GM04504 (cell line): ENCODE measurements at places on chromosomes 4 and X.

- no peak for DNase-seq
These were observed at the start of gene FREM3 for GRCh38 chr4:143700416-143701352. Gene FREM3 (minus strand): TSS chr4:143700675. CDS start chr4:143700675, 0 bp downstream.

DNA sequence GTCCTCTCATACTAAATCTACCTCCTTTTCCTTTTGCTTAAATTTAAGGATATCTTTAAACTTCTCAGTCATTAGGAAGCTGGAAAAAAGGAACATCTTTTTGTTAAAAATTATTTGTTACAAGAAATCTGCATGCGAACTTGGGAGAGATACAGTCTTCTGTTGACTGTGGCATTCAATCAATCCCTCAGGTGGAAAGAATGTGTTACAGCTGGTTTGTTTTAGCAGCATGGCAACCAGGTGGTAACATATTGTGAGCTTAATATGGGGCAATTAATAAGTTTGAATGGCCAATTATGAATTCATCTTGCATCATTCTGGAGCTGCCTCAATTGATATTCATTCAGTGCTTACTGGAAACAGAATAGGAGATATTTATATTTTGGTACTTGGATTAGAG, 135.0 kb downstream of the GC start:
- DNase-seq: no peak

DNA sequence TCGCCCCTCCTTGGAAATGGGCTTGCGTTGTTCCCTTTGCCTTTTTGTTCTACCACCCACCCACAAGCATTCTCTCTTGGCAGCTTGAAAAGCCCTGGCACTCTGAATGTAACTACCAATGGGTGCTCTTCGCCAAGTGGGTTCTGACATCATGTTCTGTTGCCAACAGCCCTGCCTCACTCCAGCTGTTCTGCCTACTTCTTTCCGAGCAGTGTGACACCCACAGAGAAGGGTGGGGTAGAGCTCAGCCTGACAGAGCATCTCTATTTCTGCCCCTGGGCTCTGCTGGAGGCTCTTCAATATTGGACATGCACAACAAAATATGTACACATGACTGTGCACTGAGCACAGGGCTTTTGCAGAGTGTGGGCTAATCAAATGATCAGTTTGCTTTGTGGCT, 15.6 kb upstream of the EXOSC9 start:
- DNase-seq: no peak

DNA sequence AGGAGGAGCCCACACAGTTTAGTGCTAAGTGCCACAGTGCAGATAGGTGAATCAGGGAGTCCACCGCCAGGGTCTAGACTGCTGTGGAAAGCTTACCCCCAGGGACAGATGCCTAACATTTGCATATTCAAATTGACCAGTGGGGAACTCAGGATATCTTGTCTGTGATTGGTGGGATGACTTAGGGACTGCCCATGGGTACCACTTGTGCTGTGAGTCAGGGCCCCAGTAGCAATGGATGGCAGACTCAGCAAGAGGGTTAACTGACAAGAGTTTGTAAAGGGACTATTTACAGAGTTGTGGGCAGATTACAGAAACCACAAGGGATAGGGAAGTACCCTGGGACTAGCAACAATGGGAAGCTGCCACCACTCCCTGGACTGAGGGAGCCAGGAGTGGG, 282.1 kb downstream of the BCOR start:
- no peak for DNase-seq

- no peak for DNase-seq
These were observed 16.5 kb upstream of the VAMP7 start for GRCh38 chrX:155864655-155865054.

DNA sequence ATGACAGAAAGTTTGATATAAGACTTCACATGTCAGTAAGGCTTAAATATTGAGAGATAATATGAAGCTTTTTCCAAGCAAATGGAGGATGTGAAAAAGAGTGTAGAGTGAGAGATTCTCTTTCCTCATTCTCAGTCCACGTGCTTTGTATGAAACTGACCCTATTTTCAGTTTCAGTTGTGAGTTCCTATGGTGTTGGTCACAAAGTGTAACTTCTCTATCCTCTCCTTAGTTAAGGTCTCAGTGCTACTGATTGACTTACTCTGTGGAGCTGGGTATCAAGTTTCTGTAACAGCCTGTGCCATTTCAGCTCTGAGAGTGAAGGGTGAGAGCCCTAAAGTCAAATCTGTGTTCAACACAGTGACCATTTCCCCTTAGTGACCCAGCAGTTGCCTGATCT, 277.2 kb downstream of the EPHA5 start:
- no peak for DNase-seq

DNA sequence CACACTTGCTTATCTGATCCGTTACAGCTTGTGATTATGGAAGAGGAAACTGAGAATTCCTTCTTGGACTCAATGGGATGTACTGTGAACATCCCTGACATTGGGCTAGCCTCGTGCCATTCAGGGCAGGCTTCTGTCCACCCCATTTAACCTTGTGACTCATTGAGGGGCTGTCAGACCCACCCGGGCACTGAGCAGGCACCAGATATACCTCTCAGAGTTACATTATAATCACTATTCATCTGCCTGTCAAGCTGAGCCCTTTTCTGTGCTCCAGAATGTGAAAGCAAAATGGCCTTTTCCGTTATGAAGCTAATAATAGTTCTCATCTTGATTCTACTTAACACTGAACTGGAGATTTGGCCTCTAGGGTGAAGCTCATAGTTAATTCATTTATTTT, 170.6 kb upstream of the SCML1 start:
- DNase-seq: no peak

DNA sequence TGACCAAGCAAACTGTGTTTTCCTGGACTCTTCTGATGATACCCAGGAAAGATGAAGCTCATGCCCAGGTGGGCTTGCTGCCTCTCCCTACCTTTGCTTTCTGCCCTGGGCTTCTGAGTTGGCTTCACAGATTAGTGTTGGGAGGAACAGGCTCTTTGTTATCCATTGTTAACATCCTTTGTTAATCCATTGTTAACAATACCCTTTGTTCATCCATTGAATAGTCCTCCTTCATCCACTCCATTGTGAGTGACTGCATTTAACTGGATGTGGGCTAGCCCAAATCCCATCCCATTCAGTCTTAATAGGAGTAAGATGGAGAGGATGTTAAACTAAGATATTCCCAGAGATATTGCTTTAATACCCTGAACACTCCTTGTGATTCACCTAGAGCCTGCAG, 199.0 kb upstream of the LNX1 start:
- DNase-seq: no peak

DNA sequence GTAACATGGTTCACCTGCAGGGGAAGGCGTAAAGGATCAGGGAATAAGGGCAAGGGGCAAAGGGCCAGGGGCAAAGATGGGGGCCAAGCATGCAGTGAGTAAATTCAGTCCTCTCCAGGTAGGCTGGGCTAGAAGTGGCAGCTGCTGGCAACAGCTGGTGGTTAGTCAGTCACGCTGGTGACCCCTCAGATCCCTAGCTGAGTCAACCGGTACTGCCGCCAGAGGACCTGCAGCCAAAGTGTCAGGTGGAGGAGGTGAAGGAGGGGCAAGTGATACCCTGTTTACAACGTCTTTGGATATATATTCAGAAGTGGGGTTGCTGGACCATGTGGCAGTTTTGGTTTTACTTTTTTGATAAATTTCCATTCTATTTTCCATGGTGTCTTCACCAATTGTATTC, 24.6 kb upstream of the NAP1L2 start:
- DNase-seq: no peak

- DNase-seq: no peak
These were observed 105.0 kb downstream of the PTTG2 start for GRCh38 chr4:38065176-38065575.

DNA sequence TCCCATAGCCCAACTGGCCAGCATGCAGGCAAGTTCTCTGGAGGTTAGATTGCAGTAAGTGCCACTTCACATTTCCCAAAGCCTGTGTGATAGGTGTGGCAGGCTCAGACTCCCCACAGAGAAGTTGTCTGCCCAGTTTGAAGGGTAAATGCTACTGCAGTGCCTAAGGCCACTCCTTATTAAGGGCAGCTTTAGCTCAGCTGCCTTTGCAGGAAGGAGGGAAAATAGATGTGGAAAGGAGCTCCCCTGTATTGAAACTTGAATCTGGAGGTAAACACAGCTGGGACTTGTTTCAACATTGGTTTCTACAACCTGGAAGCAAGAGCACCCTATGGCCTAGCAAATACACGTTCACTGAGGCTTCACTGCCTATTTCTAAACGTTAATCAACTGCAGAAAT, 22.4 kb downstream of the NEXMIF start:
- DNase-seq: no peak

GRCh38 chr4:37873386-37873785, 17.5 kb upstream of the TBC1D1 start:
- no peak for DNase-seq

- DNase-seq: no peak
These were observed 17.8 kb upstream of the TDO2 start for GRCh38 chr4:155885666-155886065.

DNA sequence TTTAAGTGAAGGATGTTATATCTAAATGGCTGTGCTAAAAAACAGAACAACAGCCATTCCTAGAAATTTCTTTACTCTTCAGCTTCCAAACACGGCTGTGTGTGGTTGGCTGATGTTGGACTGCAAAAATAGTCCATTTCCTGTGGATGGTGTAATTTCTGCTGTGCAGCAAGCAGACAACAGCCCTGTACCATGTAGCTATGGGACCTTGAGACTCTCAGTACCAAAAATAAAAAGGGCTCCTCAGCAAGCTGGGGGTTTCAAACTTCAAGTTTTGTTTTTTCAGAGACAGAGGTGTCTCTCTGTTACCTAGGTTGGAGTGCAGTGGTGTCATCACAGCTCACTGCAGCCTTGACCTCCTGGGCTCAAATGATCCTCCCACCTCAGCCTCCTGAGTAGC, 18.1 kb downstream of the CD40LG start:
- no peak for DNase-seq

DNA sequence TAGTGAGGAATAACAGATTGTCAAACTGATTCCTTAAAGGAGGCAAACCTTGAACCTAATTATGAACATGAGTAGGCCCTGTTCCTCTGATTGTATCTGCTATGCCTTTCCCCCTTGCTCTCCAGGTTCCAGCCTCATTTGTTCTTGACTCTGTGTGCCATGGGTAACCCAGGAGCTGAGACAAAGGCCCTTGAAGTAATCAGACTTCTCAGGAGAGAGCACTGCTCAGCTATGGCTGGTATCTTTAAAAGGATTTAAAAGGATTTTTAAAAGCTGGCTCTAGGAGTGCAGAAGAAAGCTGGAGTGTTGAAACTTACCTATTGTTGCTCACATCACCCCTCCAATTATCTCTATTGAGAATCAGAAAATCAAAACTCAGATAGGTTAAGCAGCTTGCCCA, 1565.5 kb upstream of the AGA start:
- DNase-seq: no peak
